ENCODE measurements at places on chromosomes 5 and 9. TPM values are rescaled to one million over a fixed set of nuclear protein-coding genes. Genes with fewer than 3 reads are reported as not detected.

SURF1 gene
- total RNA-seq, result 31.9 TPM

DNA sequence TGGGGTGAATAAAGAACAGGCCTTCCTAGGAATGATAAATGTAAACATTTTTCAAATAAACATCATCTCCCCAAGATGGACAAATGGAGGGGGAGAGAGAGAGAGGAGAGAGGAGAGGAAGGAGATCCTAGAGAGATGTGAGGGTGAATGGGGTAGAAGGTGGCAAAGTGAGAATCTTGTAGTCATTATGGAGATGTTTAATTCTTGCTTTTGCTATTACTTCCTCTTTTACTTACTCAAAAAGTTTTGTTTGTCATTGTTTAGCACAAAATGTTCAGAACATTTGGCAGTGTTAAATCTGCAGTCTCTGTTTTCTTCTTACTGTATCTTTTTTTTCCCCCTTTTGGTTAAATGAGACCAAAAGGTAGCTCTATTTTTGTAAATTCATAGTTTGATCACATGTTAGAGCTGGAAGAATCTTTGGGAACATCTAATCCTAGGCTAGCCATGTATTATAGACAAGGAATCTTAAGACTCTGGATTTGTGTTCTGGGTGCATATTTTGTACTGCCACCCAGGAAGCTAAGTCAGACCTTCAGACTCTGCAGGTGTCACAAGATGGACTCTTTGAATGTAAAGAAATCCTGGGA lies 266.1 kb downstream of the NTRK2 start:
- H3K36me3 ChIP-seq, result no peaks in the 10 kb centered on the region
- no peak for DNase-seq
- H3K4me1 ChIP-seq, result no peaks in the 10 kb centered on the region
- no peak overlapping the region for H3K4me3 ChIP-seq
- no peak overlapping the region for H3K27ac ChIP-seq

DNA sequence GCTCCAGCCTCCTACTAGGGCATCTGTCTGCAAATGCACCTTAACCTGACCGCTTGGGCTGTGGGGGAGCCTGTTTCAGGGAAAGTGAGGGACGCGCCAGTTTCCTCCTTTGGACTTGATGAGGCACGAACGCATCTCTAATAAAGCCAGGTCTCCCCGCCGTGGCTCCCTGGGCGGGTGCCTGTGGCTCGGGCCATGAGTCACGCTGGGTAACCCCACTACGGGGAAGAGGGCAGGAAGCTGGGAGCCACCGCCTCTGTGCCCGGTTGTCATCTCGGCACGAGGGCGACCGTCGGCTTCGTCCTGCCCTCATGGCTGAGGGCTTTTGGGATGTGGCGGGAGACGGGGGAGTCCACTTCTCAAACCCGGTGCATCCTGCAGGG lies 12.1 kb downstream of the NOTCH1 start:
- peak overlapping the region; percentile 10 for H3K27ac ChIP-seq
- H3K4me1 ChIP-seq, result peaks cover 71% of the 10 kb centered on the region
- no peaks in the 10 kb centered on the region for H3K27me3 ChIP-seq

- H3K4me3 ChIP-seq, result no peak overlapping the region
- H3K27ac ChIP-seq, result no peak overlapping the region
- H3K36me3 ChIP-seq, result peaks cover 83% of the 10 kb centered on the region
- no peaks in the 10 kb centered on the region for H3K4me1 ChIP-seq
- H3K27me3 ChIP-seq, result no peaks in the 10 kb centered on the region
These were observed 35.6 kb downstream of the IL6ST start for GRCh38 chr5:55959208-55959607.

DNA sequence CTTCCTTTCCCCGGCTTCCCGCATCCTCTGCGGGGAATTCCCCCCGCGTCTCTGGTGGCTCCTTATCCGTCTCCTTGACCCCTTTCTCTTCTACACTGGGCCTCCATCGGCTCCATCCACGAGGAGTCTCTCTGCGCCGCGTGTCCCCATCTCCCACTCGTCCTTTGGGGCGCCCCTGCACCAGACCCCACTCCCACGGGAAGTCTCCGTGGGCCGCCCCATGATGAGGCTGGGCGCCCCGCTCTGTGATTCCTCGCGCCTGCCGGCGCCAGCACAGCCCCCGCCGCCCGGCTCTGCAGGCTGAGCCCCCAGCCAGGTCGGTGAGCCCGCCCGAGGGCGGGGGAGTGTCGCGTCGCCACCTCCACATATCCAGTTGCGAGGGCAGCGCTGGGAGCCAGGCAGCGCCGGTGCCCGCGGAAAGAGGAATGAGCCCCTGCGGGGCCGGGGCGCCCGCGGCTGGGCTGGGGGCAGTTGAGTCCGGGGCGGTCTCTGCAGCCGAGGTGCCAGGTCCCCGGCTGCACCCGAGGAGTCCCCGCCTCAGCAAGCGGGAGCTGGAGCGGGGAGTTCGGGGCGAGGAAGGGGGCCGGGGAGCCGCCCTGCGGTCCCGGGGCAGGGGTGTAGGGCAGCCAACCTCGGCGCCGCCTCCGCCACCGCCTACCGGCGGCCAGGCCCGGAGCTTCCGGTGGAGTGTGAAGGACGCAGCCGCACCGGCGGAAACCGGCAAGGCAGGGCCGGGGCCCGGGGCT lies 2.1 kb upstream of the TRAF1 start:
- peak overlapping the region; percentile 91 for H3K27ac ChIP-seq
- peak; percentile 51 for DNase-seq
- no peaks in the 10 kb centered on the region for H3K27me3 ChIP-seq
- H3K4me1 ChIP-seq, result peaks cover 67% of the 10 kb centered on the region

- H3K27me3 ChIP-seq, result no peaks in the 10 kb centered on the region
- no peak overlapping the region for H3K4me3 ChIP-seq
- DNase-seq, result no peak
These were observed 16.1 kb downstream of the BASP1 start for GRCh38 chr5:17233488-17233887.

- no peaks in the 10 kb centered on the region for H3K27me3 ChIP-seq
- H3K27ac ChIP-seq, result no peak overlapping the region
- no peaks in the 10 kb centered on the region for H3K4me1 ChIP-seq
- no peaks in the 10 kb centered on the region for H3K36me3 ChIP-seq
- no peak overlapping the region for H3K4me3 ChIP-seq
- DNase-seq, result no peak
These were observed 149.9 kb downstream of the COMMD10 start for GRCh38 chr5:116234681-116235080.
